ENCODE measurements at places on chromosomes 5 and 9.
A peak's percentile ranks its signal among the peaks of the same experiment; 100 is the strongest.

GRCh38 chr9:93963969-93964368 lies 8.8 kb upstream of the BARX1 start:
- no peak for DNase-seq

DNA sequence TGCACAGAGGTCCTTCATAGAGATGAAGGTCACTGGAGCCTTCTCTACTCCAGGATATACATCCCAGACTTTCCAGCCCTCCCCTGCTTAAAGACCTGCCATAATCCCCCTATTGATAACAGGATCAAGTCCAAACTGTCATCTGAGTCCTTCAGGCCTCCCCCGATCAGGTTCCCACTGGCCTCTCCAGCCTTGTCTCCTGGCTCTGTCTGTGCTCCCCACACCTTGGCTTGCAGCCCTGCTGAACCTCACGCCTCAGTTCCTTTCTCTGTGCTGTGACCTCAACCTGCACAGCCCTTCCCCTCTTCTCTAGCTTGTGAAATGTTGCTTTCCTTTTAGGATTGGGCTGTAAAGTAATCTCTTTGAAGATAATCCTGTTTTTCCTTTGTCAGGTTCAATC lies 2.5 kb upstream of the HRH2 start:
- DNase-seq, result no peak

- DNase-seq, result no peak
These were observed 14.6 kb upstream of the LAMC3 start for GRCh38 chr9:130994135-130995085.

DNA sequence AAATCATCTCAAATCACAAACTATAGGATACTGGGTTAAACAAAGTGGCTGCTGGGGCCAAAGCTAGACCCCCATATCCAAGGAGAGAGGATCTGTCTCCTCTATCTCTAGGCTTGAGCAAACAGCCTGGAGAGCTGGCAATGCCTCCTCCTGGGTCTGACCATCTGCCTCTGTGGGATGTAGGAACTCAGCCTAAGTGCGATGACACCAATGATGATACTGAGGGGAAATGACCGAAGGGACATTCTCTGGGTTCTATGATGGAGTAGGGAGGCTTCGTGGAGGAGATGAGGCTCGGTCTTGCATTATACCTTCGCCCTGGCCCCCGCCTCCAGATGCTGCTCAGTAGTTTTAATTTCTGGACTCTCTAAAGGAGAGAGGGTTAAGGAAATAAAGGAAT lies 9.3 kb upstream of the SPATA24 start:
- no peak for DNase-seq

DNA sequence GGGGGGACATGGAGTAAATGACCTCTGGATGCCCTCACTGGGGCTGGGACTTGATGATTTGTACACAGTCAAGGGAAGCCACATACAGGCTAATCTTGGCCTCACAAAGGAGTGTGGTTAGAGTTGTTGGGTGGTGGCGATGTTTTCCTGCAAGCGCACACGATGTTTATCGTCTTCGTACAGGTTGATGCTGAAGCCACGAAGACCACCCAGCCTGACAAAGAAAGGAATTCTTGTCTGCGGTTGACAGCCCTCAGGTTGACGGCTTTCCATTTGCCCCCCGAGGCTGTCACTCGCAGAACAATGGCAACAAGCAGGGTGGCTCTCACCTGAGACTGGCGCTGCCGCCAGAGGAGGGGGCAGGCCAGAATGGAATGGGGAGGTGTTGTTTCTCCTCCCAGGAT lies 14.1 kb upstream of the XPA start:
- no peak for DNase-seq

DNA sequence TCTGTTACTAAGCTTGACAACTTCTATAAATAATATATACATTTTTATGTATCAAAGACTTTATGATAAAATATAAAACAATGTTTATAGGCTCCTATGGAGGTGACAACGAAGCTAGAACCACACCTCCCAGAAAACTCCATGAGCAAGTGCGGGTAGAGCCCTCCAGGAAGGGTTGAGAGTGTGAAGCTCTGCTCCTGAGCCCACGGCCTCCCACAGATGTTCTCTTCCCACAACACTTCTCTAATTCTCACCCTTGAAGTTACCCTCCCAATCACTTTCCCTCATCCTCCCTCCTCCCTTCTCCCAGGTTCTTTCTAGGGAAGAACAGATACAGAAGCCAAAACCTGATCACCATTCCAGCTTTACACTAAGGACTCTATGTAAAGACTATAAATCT lies 427.6 kb downstream of the SPOCK1 start:
- DNase-seq, result no peak

DNA sequence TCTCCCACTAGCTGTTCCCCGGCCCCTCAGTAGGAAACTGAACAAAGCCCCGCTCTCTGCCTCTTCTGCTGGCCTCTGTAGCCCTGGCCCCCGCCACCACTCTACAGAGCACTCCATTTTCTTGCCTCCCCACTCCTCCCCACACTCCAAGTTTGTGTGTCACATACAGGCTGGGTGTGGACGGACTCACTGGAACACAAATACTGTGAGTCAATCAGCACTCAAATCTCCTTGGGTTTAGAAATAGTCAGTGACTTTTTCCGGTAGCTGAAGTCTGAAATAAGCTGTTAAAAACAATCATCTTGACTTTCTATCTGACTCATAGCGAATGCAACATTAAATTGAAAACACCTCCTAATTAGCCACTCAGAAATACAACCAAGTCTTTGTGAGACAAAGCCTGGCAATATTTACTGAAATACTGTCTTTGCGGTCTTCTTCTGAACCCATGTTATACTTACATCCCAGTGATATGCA lies 122.5 kb downstream of the LHFPL2 start:
- no peak for DNase-seq

GRCh38 chr5:60210810-60211209 lies 317.3 kb upstream of the PDE4D start:
- DNase-seq, result no peak

- DNase-seq, result no peak
These were observed 80.8 kb downstream of the PCDH1 start for GRCh38 chr5:141797425-141797824.

DNA sequence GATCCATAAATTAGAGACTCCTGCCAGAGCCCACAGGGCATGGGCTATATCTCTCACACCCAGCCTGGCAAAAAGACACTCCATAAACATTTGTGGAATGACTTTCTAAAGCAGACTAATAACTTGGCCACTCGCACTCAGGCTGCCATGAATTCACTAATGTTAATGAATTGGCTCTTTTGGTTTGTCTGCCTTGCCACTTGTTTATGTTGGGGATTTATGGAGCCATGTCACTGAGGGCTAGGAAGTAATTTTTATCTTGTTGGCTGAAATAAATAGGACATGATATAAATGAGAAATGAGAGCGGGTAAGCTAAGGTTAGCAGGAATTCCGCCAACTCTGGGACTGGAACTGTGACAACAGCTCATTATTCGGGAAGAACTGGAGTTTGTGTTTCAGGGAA lies 55.2 kb downstream of the DROSHA start:
- no peak for DNase-seq

DNA sequence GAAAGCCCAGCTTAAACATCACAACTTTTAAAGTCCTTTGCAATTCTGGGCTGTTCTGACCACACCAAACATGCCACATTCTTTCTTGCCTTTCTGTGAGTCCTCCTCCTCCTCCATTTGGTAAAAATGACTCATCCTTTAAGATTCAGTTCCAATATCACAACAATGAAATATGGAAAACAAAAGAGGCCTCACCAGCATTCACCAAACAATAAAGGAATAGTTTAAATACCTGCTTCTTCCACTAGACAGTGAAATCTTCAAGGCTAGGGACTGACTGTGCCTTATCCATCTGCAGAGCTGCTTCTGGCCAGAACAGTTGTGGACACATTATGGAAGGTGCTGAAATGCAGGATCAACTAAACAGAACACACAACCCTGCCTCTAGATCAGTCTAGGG lies 36.0 kb downstream of the NR6A1 start:
- DNase-seq, result no peak

DNA sequence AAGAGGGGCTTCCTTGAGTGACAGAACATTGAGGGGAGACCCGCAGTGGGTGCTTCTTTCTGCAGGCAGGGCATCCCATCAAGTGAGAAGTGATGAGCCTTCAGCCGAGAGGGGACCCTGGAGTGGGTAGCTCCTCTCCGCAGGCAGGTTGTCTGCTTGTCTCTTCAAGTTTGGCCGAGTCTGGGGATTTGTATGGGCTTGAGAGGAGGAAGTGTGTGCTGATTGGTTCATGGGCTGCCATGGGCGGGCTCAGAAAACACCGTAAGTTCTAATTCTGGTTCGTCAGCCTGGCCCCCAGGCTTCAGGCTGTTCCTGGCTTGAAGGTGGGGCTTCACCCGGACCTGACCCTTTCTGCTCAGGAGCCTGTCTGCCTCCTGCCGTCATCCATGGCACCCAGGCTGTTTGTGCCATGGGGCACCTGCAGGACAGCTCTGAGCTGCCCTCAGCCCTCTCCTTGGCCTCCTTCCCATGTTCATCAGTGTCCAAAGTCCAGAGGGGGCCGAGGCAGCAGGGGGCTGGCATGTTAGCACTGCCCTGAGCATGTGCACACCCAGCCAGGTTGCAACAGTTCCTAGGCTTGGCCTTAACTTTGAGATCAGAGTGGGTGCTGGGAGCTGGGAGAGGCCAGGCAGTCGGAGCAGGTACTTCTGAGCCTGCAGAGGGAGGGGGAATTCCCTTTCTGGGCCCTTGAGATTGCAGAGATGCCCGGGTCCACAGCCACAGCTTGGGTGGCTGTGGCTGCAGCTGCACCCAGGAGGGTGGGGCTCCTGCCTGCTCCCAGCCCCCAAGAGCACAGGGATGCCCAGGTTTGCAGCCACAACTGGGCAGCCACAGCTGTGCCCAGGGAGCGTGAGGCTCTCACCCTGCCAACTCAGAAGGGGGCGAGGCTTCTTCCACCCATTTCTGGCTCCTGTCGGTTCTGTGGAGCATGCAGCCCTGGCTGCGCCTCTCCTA lies 13.5 kb upstream of the DHFR start:
- DNase-seq, result no peak

DNA sequence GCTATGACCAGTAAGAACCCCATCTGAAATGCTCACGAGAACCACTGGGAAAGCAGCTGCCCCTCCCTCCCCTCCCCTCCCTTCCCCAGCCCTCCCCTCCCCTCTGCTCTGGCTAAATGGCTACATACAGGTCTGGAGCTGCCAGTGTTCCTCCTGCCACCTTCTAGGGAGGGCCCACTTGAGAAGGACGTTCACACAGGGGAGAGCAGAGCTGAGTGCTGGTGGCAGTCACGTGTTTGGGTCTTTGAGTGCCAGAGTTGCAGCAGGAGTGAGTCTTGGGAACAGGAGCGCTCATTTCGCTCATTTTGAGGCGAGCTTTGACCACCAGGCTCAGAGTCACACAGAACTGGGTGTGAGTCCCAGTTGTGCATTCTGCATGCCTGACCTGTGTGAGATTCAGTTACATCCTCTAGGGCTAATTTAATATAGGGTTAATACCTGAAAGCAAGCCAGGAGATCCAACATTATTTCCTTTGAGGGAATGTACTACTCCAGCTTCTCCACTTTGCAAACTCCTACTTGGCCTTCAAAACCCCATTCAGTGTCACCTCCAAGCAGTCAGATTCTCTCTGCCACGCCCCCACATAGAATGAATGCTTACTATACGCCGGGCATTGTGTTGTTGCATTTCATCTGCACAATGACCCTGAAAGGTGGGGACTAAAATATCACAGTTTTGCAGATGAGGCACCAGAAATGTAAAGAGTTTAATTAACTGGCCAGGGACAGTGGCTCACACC lies 25.1 kb downstream of the CPLX2 start:
- no peak for DNase-seq

- DNase-seq, result no peak
These were observed 91.1 kb upstream of the CER1 start for GRCh38 chr9:14813336-14814248.

- DNase-seq, result peak; percentile 68
These were observed 8.7 kb upstream of the SLC2A8 start for GRCh38 chr9:127388037-127388855.

DNA sequence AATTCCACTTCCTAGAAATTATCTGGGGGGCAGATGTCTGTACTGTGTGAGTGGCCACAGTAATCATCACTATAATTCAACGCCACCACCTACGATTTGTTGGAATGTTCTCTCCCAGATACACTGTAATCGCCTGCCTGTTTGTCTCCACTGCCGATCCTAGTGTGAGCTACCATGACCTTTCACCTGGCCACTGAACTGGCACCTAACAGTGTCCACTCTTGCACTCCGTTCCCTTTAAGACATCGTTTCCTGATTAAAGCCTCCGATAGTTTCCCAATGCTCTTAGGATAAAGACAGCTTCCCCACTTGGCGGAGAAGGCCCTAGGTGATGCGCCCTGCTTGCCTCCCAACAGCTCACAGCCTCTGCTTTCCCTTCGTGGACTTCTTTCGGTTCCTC lies 4.0 kb downstream of the PHYKPL start:
- DNase-seq, result no peak

DNA sequence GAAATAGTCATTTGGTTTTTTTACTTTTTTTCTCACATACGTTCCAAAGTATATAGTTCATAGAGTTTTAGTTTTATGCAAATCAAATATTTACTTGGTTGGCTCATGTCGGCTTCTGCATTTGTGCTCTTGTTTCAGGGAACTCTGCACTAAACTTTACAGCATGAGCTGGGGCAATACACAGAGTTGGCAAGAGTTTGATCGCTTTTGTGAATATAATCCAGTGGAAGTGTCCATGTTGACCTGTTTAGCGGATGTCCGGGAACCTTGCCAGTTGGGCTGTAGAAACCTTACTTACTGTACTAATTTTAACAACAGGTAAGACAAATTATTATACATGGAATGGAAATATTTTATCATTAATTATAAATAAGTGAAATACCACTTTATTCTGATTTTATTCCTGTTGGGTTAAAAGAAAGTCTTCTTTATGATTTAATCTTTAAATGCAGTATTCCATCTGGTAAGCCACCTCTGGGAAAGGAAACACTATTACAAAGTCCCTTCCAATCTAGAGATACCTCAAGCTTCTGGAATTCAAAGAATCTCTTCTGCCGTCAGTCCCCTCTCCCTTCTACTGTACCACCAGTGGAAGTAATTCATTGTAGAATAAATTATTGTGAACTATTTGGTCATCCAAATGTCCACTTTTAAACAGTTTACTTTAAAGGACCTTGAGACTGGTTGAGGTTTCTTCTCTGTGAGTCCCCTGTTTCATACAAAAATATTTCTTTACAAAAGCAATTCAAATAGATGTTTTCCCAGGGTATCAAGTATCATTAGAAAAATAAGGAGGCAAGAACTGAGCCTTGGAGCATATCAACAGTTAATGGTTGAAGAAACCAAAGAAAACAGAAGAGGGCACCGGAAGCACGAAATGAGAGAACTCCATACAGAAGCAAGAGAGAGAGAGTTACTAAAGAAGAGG lies 45.2 kb upstream of the GLIPR2 start:
- no peak for DNase-seq

- no peak for DNase-seq
These were observed 30.0 kb upstream of the CAMLG start for GRCh38 chr5:134708301-134708700.

All from stimulated activated CD4-positive, alpha-beta T cell treated with anti-CD3 and anti-CD28 coated beads, Interleukin-15, amount 100 ng/mL, for 1 hour (primary cell).